Upper lobe of left lung (tissue), 6 donors: ENCODE measurements at places on chromosomes 3 and 15.

DNA sequence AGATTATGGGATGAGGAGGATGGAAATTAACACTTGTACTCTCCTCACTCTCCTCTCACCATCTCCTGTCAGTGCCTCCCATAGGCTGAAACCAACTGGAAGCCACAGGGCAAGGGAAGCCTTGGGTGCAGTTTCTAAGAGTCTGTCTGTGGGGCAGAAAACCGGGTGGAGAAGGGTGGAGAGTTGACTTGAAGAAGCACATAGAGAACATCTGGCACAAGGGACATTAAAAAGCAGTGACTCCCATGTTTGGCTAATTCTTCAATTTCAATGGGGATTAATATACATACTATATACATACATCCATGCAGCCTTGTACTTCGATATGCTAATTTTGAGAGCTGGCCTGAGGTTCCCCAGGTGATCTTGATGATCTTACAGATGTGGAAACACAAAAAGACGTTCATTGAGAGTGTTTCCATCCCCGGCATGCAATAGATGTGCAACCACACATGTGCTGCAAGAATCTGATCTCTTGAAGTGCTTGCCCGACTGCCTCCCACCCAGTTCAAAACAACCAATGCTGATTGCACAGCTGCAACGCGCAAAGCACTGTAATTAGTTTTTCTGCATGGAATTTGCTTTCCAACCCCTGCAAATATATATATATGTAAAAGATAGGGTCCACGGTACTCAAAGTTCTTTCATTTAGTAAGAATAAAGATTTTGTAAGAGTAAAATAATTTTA, 121.9 kb upstream of the TMC3 start:
- no peak for DNase-seq

DNA sequence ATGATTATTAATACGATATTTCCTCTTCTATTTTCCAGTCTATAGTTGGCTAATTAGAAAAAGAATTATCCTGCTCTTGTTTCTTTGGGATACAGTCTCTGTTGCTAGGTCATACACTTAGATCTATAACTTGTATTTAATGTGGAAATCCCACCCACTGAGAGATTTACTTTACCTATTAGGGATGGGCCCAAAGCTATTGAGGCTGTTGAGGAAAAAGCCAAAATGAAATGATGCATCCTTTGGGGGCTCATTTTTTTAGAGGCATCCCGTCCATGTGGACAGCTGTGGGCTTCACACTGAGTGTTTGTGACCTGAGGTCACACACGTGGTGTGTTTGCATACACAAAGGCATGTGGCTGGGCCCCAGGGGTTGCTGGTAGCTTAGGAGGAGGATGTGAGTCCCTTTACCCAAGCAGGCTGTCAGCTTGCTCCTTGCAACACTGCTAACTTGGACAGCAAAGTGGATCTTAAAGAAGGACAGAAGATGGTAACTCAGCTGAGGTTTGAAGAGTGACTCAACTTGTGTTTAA, 477.4 kb downstream of the AGBL1 start:
- DNase-seq: no peak

GRCh38 chr3:36804295-36805055, 40.1 kb upstream of the DCLK3 start:
- no peak for DNase-seq

- no peak for DNase-seq
Observed at GRCh38 chr3:15345608-15346137, 13.3 kb upstream of the SH3BP5 start.

DNA sequence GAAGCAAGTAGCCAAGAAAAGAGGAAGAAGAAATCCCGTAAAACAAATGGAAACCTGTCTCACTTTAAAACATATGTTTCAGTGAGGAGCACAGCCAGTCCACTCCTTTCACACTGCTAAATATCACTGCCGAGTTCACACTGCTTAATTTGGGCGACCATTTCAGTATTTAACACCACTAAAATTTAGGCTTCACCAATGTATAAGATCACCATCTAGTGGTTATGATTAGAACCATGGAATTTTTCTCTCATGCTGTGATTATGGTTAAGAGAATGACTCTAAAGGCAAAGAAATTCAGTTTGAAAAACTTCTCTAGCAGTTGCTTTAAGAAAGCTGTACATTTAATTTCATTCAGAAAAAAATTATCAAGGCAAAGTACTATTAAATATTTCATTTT, 16.6 kb downstream of the SLC4A7 start:
- no peak for DNase-seq

DNA sequence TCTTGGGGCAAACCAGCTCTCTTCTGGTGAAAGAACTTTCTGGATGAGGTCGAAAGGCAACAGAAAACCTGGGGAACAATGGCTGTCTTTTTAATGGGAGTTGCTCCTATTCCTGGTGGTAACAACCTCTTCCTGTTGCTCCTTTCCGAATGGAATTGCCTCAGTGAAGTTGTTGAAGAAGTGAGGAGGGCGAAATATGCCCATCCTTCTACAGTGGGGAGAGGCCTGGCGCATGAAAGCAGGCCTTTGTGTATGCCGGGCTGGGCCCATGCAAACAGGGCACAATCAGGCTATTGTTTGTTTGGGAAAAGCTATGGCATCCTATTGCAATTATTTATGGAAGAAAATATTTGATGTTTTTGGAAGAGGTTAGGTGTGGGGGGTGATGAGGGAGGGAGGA, 166.9 kb downstream of the IGF1R start:
- DNase-seq: no peak

DNA sequence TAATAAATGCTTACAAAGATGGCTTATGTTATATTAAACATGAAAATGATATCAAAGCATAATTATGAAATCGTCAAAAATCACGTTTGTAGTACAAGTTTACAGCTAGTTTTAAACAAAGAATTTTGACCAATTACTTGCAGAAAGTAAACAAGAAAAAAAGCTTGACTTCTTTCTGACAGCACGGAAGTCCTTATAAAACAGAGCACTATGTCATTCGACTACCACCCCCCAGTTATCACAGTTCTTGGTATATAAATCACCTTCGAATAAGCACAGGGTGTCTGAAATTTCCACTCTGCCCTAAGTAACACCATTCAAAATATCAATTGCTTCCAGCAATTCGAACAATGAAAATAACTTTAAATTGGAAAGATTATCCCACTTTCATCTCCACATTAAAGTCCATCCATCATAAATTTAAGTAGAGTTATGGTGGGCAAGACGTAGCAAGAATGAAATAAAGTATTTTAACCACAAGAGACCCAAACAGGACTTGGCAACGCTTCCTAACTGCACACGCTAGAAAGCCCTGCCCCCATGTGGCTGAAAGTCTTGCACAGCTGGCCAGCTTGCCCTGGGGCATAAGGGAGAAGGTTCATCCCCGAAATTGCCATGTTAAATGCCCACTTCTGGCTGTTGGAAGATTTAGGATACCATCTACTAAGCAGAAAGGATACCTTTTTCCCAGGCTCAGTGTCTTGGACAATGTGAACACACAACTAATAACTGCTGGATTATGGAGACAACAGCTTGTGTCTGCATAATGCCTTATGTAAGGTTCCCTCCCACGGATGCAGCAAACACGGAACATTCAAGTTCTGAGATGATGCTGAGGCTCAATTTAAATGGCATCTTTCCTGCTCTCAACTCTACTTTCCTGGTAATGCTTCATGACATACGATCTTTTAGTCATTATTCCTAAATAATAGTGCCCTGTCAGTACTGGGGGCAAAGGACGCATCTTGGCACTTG, 116.4 kb upstream of the TJP1 start:
- DNase-seq: no peak

- DNase-seq: no peak
Observed at GRCh38 chr15:78672285-78673014, 31.4 kb upstream of the CHRNB4 start.

DNA sequence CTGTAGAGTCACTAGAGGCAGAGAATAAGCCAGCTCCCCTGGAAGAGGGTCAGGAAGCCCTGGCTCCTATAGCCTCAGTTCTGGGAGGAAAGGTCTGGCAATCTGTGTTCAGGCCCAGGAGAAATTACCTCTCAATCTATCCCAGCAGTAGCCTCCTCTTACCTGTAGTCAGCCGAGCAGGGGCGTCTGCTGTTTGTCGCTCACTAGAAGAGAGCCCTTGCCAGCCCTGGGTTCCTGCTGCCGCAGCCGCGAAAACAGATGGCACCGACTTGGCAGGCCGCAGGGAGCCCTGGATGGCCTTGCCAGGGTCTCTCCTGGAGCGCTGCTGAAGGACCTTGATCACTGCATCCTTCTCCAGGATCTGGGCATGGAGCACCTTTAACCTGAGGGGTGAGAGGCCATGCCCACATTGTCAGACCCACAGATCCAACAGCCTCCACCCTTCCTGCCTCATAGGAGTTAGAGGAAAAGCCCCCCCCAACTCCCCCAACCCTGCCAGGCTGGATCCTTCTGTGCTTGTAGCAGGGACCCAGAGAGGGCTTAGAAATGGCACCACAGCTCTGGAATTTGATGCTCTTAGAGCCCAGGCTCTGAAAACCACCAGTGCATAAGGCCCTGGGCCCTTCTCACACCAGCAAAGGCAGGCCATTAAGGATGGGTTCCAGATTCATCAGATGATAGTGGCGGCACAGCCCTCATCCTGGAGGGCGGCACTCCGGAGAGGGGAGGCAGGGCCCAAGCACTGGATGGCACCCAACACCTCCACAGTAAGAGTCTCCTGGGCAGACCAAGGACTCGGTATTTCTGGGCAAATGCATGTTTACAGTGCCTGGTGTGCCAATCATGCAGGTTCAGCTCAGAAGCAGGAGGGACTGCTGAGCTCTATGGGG, 14.9 kb downstream of the AMOTL2 start:
- peak; percentile 59 for DNase-seq

- no peak for DNase-seq
Observed at GRCh38 chr3:25246913-25247312, 181.2 kb upstream of the RARB start.

GRCh38 chr3:48599077-48599501, 4.0 kb upstream of the COL7A1 start:
- DNase-seq: peak; percentile 27
